ENCODE measurements at places on chromosomes 4 and X. TPM values are rescaled to one million over a fixed set of nuclear protein-coding genes. Genes with fewer than 3 reads are reported as not detected.

Gene RGN
- not detected for total RNA-seq

Gene ADAMTS3
- not detected for total RNA-seq

Gene NPY2R
- not detected for total RNA-seq

Gene AIFM1
- total RNA-seq = 61.7 TPM

Gene CYTL1
- total RNA-seq = not detected

Gene GUCY1B1
- total RNA-seq = 0.37 TPM

Gene MSN
- 609 TPM for total RNA-seq

All from activated CD4-positive, alpha-beta T cell treated with anti-CD3 and anti-CD28 coated beads for 36 hours (primary cell).